Effector memory CD4-positive, alpha-beta T cell (primary cell): ENCODE measurements at places on chromosomes 7 and 10.

- DNase-seq = no peak
Measured at GRCh38 chr10:106410331-106410730, 754.2 kb downstream of the SORCS1 start.

DNA sequence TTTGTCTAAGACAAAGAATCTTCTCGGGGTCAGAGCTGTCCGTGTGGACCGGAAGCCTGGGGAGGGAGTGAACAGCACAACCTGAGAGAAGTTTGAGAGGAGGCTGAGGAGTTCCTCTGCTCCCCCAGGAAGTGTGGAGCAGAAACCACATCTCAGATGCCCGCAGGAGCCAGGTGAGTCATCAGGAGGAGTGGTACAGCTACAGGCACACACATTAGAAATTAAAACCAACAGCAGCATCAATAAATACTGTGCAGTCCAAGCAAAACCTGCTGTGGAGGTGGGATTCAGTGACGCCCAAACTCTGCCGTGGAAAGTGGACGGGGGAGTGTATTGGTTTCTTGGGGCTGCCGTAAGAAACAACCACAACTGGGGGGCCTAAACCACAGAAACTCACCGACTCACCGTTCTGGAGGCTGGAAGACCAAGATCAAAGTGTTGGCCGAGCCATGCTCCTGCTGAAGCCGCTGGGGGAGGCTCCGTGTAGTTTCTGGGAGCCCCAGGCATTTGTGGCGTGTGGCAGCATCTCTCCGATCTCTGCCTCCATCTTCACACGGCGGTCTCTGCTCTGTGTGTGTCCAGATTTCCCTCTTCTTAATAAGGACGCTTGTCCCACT lies 31.2 kb upstream of the GARS1 start:
- DNase-seq = no peak

DNA sequence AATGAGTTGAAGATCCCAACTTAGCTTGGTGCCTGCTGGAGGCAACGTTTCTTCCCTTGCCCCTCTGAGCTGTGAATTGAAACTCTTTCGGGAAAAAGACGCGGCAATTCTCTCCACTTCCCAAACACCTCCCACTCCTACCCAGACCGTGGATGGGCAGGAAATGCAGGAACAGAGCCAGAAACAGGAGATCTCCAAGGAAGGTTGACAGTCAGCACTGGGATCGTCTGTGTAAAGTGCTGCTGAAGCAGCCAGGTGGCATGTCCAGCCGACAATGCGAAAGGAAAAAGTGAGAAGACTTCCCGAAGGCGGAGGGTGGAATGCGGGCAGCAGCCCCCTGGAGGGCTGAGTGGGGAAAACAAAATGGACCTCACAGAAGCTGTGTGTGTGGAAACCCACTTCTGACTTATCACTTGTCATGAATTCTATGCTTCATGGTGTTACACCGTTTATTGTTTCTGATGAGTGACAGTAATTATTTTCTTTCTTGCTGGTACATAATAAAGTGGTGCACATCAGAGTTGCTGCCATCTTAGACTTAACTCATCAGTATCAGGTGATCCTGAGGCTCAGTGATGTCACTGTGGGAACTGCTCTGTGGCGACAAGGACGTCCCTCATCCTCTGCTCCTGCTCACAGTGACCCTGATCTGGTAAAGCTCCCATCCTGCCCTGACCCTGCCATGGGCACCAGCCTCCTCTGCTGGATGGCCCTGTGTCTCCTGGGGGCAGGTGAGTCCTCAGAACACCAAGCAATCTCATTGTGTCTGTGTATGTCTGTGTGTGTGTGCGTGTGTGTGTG lies 220.5 kb upstream of the PRSS1 start:
- no peak for DNase-seq

DNA sequence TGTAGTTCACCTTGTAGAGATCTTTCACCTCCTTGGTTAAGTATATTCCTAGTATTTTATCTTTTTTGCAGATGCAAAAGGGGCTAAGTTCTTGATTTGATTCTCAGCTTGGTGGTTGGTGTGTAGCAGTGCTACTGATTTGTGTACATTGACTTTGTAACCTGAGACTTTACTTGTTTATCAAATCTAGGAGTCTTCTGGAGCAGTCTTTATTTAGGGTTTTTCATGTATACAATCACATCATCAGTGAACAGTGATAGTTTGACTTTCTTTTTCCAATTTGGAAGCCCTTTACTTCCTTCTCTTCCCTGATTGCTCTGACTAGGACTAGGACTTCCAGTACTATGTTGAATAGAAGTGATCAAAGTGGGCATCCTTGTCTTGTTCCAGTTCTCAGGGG lies 33.8 kb downstream of the GPR22 start:
- DNase-seq = no peak

GRCh38 chr10:26571655-26572054 lies 125.8 kb upstream of the PDSS1 start:
- DNase-seq = no peak

- no peak for DNase-seq
Measured at GRCh38 chr10:25105262-25105661, 69.5 kb upstream of the GPR158 start.

DNA sequence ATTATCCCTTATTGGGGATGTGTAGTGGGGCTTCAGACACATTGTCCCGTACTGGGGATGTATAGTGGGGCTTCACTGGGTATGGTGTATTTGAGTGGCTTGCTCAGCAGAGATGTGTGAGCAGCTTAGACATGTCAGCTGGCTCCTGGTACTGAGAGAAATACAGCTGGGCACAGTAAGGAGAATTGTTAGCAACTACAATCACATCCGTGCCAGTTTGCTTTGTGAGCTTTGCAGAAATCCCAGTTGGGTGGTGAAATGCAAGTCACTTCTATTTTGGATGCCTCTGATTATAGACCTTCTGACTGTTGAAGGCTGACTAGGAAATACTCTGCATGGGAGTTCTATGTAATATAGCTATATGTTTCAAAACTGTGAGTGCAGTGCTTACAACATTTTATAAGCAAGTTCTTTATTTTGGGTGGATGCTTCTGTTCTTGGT lies 10.8 kb downstream of the CCNY start:
- DNase-seq = no peak

DNA sequence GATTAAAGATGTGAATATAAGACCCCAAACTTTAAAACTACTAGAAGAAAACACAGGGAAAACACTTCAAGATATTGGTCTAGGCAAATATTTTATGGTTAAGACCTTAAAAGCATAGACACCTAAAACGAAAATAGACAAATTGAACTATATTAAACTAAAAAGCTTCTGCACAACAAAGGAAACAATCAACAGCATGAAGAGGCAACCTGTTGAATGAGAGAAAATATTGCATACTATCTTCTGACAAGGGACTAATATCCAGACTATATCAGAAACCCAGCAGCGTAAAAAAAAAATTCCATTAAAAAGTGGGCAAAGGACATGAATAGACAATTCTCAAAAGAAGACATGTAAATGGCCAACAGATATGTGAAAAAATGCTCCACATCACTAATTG lies 18.6 kb downstream of the PAPSS2 start:
- no peak for DNase-seq

DNA sequence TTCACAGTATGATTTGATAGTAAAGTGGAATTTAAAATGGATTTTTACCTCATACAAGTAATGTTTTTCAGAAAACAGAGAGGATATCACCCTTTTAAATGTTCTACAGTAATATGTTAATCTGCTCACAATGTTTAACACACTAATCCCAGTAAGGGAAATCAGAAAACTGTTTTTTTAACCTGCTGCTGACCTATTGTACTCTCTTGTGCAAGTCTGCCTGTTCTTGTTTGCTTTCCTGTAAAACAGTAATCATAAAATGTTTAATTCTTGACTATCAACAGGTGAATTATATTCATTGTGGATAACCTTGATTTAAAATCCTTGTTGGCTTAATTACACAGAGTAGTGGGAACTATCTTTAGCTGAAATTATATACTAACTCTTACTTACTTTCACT lies 126.4 kb downstream of the GNAT3 start:
- DNase-seq = no peak

GRCh38 chr10:69742356-69742695 lies 59.4 kb upstream of the COL13A1 start:
- no peak for DNase-seq

- DNase-seq = no peak
Measured at GRCh38 chr7:22216309-22216708, 140.6 kb downstream of the RAPGEF5 start.

DNA sequence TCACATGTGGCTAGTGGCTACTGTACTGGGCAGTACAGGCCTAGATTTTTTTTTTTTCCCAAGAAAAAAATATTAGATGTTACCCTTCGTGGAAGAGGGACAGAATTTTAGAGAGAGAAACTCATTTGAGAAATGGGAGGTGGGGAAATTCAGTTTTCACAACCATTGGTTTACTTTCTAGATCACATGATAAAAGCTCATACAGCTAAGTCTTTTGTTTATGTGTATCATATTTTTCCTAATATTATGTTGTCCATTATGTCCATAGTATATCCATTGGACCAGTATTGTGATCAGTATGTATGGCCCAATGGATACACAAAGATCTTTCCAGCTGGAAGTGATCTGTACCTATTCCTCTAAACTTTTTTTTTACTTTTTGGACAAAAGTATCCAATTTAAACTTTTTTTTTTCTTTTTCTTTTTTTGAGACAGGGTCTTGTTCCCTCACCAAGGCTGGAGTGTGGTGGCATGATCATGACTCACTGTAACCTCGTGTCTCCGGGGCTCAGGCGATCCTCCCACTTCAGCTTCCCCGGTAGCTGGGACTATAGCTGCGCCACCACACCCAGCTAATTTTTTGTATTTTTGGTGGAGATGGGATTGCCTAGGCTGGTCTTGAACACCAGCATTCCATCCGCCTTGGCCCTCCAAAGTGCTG lies 4.1 kb downstream of the CALU start:
- no peak for DNase-seq

DNA sequence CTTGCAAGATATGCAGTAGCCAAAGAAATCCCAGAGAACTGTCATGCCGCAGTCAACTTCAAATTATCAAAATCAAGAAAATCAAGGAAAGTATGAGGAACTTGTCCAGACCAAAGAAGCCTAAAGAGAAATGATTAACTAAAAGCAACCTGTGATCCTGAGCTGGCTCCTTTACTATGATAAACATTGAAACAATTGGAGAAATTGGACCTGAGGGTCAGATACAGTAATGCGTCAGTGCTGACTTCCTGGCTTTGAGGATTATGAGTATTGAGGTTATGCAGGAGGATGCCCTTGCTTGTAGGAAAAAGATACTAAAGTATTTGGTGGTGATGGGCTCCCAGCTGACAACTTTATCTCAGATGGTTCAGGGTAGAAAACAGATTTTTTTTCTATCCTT lies 324.7 kb upstream of the AKR1E2 start:
- no peak for DNase-seq

- no peak for DNase-seq
Measured at GRCh38 chr10:24756283-24756682, 32.6 kb upstream of the ARHGAP21 start.

- peak; percentile 54 for DNase-seq
Measured at GRCh38 chr7:50206453-50207250, 97.9 kb upstream of the IKZF1 start.

- no peak for DNase-seq
Measured at GRCh38 chr7:56079450-56080185, 13.1 kb downstream of the PHKG1 start.

DNA sequence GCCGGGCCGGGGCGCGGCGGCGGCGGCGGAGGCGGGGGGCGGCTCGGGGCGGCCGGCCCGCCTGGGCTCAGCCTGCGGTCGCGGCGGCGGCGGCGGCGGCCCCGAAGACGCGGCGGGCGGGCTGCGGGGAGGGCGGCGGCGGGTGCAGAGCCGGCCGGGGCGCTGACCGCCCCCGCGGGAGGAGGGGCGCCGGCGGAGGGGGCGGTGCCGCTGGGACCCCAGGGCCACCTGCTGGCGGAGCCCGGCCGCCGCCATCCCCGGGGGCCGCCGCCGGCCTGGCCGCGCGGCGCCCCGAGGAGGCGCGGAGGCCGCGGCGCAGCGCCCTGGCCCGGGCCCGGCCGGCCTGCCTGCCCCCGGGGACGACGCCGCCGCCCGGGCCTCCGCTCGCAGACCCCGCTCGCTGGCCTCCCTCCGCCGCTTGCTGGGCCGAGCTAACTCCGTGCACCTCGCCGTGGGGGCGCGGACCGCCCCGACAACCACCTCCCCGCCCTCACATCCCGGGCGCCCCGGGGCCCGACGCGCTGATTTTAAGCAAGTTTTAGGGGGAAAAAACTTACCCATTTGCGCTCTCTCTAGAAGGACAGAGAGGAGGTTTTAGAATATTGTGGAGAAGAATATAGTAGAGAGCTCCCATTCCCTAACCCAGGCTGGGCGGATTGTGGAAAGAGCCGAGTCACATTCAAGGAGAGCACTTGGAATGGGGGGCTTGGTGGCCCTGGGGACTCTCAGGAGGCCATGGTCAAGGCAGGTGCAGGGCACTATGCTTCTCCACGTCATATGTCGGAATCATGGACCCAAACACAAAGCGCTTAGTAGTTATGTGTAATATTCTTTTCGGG lies at the start of gene BEND7:
BEND7 (minus strand) TSS at position 140 of the 839 bp plus-strand sequence. CDS start 481 bp downstream, outside the sequence.
- no peak for DNase-seq

GRCh38 chr10:6781133-6781770 lies 201.2 kb upstream of the PRKCQ start:
- no peak for DNase-seq

GRCh38 chr10:19952224-19953010 lies 136.2 kb downstream of the PLXDC2 start:
- DNase-seq = no peak

- no peak for DNase-seq
Measured at GRCh38 chr7:135798095-135798494, 49.5 kb upstream of the FAM180A start.

GRCh38 chr7:65744406-65744805 lies 128.5 kb upstream of the VKORC1L1 start:
- DNase-seq = no peak
